ENCODE measurements at places on chromosomes 7 and 10.

GRCh38 chr7:98040626-98041360 lies 50.8 kb upstream of the OCM2 start:
- no peak for DNase-seq

DNA sequence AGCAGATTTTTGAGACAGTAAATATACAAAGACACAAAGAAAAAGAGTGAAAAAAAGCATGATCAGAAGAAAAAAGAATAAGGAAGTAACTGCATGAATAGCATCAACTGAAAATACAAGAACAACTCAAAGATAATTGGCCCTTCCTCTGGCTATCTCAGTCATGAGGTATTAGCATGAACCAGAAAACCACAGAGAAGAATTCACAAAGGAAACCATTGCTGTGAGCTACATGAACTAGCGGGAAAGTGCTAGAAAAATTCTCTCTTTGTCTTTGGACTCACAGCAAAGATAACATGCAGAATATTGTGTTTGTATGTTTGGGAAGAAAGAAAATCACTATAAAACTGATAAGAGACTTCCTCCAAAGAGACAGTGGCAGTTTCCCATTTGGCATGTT lies 82.9 kb downstream of the SORCS1 start:
- DNase-seq, result no peak

GRCh38 chr7:133354546-133355324 lies 101.9 kb downstream of the EXOC4 start:
- DNase-seq, result no peak

- no peak for DNase-seq
Observed at GRCh38 chr7:31102973-31103850, 51.1 kb downstream of the ADCYAP1R1 start.

- no peak for DNase-seq
Observed at GRCh38 chr10:101560298-101561067, 27.6 kb downstream of the POLL start.

GRCh38 chr10:3111621-3112163 lies 44.3 kb downstream of the PFKP start:
- DNase-seq, result no peak

DNA sequence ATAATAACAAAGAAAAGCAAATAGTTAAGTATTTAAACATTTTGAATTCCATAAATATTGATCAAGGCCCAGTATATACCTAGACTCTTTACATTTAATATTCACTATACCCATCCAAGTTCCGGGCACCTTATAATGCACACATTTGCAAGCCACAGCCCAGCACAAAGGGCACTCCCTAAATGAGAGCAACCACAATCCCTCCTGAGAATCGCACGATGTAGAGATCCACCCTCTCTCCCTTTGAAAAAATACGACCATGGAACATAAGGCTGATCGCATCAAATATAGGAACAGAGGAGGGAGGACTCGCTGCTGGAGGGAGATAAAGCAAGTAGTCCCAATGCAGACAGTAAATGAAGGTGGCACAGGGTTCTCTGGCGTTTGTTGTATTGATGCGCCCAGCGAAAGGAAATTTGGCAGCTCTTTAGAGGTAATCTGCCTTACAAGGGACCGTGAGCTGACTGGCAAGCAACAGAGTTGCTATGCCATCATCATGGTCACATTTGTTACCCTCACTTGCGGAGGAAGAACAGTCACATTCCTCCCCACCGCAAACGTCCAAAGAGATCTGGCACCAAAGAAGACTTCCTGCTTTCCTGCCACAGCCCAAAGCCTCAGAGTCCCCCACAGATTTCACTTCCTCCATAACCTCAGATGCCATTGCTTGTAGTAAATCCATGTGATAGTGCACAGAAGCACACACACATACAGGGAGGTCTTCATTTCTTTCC lies 16.1 kb upstream of the TAS2R40 start:
- no peak for DNase-seq

GRCh38 chr7:80275192-80275605 lies 140.6 kb downstream of the GNAI1 start:
- DNase-seq, result no peak

DNA sequence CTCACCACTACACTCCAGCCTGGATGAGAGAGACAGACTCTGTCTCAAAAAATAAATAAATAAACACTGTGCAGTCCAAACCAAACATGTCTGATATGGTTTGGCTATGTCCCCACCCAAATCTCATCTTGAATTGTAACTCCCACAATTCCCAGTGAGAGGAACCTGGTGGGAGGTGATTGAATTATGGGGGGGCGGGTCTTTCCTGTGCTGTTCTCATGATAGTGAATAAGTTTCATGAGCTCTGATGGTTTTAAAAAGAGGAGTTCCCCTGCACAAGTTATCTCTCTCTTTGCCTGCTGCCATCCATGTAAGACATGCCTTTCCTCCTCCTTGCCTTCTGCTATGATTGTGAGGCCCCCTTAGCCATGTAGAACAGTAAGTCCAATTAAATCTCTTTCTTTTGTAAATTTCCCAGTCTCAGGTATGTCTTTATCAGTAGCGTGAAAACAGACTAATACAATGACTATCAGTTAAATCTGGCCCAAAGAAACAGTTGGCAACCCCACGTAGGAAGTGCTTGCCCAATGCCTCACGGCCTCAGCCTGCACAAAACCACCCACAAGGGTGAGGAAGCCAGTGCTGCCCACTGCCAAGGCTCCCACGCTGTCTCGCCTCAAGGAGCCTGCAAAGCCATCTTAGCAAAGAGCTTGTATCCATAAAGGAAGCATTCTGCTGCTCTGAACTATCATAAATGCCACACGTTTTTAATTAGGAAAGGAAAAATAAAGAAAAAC lies 64.7 kb downstream of the PIK3AP1 start:
- no peak for DNase-seq

- no peak for DNase-seq
Observed at GRCh38 chr7:150716939-150717338, 526 bp downstream of the GIMAP1 start.

GRCh38 chr10:112763916-112764520 lies 186.0 kb upstream of the TCF7L2 start:
- DNase-seq, result no peak

- DNase-seq, result no peak
Observed at GRCh38 chr7:44224080-44224973, 23.5 kb downstream of the YKT6 start.

DNA sequence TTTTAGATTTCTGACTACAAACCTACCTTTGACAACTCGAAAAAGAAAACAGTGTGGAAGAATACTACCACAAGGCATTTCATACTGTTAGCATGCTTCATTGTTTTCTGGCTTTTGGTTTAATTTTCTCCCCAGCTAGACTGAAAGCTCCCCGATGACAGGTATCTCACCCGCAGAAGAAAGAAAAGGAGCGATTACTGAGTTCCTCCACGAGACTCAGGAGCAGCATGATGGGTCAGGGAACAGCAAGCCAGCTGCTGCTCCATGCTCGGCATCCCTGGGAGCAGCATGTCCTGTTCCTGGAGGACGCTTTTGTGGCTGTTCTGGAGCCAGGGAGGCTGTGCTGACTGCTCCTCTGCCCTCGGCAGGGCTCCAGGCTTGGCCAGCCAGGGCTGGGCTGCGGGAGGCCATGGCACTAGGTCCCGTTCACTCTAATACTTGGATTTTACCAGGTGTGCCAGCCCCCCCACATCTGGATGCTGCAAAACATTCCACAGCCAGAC lies 133.4 kb downstream of the PRKAG2 start:
- no peak for DNase-seq

- no peak for DNase-seq
Observed at GRCh38 chr7:106279425-106280197, 5.2 kb downstream of the NAMPT start.

GRCh38 chr7:12133865-12134264 lies 77.2 kb upstream of the TMEM106B start:
- DNase-seq, result no peak

- no peak for DNase-seq
Observed at GRCh38 chr10:62960416-62960815, 144.2 kb upstream of the EGR2 start.

GRCh38 chr7:72297636-72298035 lies 114.5 kb downstream of the CALN1 start:
- no peak for DNase-seq

GRCh38 chr7:16740996-16741395 lies 12.6 kb upstream of the TSPAN13 start:
- DNase-seq, result no peak

GRCh38 chr7:157597562-157597961 lies 260.8 kb downstream of the DNAJB6 start:
- DNase-seq, result no peak

GRCh38 chr10:123901621-123902020 lies 10.0 kb upstream of the CPXM2 start:
- DNase-seq, result no peak

GRCh38 chr10:57015595-57016318 lies 654.7 kb upstream of the ZWINT start:
- DNase-seq, result no peak

DNA sequence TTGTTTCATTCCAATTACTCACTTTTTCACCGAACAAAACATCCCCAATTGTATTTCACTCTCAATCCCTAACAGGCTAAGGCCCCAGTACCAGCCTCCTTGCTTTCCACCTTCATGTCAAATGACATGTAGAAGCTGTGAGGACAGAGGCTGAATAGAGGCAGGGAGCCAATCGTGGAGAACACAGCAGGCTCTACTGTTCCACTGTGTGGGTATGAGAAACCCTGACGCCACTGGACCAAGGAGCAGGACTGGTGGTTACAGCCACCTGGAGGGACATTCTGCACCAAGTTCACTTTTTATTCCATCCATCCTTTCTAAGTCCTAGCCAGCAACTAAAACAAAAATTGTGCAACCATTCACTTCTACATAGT lies 502.8 kb downstream of the SORCS1 start:
- DNase-seq, result no peak

GRCh38 chr7:50470250-50471163 lies 20.4 kb upstream of the FIGNL1 start:
- no peak for DNase-seq

- DNase-seq, result peak; percentile 9
Observed at GRCh38 chr10:125983161-125983560, 86.8 kb downstream of the FANK1 start.

- DNase-seq, result no peak
Observed at GRCh38 chr10:71269301-71270288, 49.5 kb upstream of the SLC29A3 start.

- no peak for DNase-seq
Observed at GRCh38 chr7:68857571-68857970, 740.7 kb upstream of the AUTS2 start.

DNA sequence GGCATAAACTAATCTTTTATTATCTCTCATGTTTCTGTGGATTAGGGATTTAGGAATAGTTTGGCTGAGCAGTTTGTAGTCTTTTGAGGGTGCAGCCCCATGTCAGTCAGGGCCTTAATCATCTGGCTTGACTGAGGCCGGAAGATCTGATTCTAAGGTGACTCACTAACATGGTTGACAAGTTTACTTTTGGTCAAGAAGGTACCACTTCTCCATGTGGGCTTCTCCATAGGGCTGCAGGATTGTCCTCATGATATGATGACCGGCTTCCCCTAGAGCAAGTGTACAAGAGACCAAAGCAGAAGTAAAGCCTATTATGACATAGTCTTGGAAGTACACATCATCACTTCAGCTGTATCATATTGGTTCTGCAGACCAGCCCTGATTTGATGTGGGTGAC lies 45.9 kb upstream of the OIT3 start:
- no peak for DNase-seq

DNA sequence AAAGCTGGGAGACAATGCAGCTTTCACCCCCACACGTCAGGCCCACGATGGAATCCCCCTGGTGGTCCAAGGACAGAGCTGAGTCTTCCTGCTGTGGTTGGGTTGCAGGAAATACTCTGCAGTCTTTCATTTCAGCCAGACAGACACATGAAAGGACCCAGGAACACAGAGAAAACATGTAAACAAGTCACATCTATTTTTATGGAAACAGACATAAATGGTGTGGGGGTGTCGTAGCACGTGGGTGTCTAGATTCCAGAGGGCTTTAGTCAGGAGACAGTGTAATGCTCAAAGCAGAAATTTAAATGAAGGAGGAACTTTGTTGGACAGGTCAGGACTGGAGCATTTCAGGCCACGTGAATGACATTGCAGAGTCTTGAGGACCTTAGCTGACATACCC lies 444.6 kb downstream of the SUGCT start:
- no peak for DNase-seq

GRCh38 chr10:47400251-47400650 lies 16.2 kb upstream of the ZNF488 start:
- no peak for DNase-seq

- DNase-seq, result no peak
Observed at GRCh38 chr10:49200854-49201253, 12.7 kb upstream of the TMEM273 start.

GRCh38 chr10:59175538-59176240 lies 754 bp upstream of the PHYHIPL start:
- no peak for DNase-seq

DNA sequence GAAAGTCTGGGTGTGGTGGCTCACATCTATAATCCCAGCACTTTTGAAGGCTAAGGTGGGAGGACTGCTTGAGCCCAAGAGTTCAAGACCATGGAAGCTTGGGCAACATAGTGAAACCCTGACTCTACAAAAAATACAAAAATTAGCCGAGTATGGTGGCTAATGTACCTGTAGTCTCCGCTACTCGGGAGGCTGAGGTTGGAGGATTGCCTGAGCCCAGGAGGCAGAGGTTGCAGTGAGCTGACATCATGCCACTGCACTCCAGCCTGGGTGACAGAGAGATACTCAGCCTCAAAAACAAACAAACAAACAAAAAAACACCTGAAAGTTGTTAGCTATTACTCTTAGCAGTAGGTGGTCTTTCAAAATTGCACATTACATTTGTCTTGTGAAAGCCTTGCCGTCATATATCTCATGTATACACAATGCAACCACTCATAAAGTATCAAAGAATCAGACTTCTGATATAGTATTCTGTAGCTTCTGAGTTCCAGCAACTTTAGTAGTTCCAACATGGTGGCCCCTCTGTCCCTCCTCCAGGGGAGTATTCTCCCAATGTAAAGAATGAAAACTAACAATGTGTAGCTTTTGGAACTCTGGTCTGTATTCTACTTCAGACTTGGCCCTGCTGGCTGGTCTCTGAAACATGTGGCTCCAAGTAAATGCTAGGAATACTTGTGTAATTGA lies 101.5 kb downstream of the ZNF92 start:
- DNase-seq, result no peak

DNA sequence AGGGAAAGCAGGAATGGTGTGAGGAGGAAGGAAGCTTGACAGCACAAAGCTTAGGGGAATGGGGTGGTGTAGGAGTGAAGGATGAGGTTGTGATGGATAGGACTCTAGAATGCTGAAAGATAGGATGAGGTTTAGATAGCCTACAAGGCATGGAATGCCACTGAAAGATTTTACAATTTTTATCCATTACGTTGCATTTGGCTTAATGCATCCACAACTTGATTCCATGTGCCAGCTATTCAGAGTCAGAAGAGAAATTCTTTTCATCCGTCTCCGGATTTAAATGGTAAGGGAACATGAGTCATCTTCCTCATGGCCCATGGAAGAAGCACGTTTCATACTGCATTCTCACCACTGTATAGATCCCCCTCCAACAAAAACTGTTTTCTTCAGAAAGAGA lies 212.4 kb upstream of the BMPER start:
- peak; percentile 75 for DNase-seq

DNA sequence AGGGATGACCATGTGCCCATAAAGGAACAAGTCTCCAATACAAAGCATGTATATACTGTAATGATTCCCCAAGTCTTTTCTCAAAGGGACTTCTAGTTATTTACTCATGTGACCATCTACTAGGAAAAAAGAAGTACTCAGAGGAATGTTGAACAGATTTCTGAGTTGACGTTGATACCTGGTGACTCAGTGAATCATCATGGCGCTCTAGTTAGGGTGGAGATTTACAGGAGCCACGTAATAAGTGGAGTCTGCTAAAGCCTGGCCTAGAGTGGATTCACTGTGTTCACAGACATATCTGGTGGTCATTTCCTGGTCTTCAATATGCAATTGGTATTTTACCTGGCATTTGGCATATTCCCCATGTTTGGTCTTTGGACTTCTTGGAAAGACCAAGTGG lies 302.2 kb upstream of the CACNA2D1 start:
- no peak for DNase-seq

Data from AG04449 (cell line).